NCI-H774 (cell line): ENCODE measurements at places on chromosomes 13 and 19.
A peak's percentile ranks its signal among the peaks of the same experiment; 100 is the strongest.

DNA sequence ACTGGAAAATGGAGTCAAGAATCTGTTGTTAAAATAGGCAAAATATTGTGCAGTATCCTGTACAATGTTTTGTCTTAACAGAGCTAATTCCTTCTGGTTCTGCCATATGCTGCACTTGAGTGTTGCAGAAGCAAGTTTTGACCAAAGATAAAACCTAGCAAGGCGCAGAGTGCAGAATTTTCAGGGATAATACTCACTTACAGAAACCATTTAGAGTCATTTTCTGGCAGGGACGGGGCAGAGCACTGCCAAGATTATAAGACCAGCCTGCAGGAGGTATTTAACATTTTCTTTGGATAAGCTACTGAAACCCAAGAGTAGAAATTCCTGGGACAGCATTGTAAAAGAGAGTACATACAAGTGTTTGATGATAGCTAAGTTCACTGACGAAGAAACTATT is 159.5 kb upstream of the EDNRB start:
- no peak for DNase-seq

DNA sequence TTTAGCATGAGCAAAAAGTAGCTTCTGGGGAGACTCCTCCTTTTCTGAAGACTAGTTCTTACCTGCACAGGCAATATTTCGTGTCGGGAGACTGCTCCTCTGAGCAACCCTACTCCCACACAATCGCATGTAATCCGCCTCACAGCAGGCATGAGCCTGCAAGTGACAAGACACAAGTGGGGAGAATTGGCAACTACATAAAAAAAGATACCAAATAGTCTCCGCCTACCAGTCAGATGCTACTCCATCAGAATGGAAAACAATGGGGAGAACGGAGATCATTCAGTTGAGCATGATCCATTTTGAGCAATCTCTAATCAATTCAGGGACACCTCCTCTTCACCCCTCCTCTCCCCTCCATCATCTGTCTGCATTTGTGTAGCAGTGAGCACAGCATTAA is 321.0 kb downstream of the COG6 start:
- DNase-seq = no peak

DNA sequence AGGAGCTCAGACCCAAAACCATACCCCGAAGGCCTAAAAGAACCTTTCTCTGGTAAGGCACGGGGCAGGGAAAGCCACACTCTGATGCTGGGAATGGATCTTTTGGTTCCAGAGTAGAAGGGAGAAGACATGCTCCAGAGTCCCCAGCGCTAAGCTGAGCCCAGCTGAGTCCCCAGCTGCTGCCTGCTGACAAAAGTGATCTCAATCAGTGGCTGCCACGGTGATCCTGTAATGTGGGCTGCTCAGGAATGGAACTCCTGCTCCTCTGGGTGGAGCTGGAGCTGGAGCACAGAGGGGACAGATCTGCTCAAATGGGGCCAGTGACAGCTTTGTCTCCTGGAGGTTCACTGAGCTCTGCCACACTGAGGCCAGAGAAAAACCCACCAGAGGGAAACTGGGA is 70.5 kb downstream of the MLLT1 start:
- DNase-seq = no peak

- DNase-seq = no peak
These were observed 142.0 kb upstream of the TSHZ3 start for GRCh38 chr19:31491242-31491641.

- DNase-seq = no peak
These were observed 187.1 kb downstream of the FOXO1 start for GRCh38 chr13:40479196-40479845.

GRCh38 chr13:20182231-20182846 is 10.4 kb downstream of the GJB2 start:
- peak; percentile 34 for DNase-seq

DNA sequence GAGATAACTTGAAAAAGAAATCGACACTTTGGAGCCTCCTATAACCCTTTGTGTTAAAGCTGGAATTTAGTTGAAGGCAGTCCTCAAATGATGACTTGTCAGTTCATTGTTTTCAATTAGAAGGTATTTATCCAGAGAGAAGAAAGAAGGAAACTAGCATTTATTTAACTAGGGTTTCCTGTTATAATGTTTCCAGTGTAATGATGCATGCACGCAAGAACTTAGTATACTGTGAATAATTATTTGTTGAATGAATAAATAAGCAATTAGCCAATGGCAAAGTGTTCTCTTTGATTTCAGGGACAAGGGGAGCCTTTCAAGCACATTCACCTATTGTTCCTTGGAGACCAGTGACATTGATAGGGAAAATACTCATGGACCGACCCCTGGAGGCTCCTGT is 307.4 kb downstream of the KLF5 start:
- DNase-seq = no peak

DNA sequence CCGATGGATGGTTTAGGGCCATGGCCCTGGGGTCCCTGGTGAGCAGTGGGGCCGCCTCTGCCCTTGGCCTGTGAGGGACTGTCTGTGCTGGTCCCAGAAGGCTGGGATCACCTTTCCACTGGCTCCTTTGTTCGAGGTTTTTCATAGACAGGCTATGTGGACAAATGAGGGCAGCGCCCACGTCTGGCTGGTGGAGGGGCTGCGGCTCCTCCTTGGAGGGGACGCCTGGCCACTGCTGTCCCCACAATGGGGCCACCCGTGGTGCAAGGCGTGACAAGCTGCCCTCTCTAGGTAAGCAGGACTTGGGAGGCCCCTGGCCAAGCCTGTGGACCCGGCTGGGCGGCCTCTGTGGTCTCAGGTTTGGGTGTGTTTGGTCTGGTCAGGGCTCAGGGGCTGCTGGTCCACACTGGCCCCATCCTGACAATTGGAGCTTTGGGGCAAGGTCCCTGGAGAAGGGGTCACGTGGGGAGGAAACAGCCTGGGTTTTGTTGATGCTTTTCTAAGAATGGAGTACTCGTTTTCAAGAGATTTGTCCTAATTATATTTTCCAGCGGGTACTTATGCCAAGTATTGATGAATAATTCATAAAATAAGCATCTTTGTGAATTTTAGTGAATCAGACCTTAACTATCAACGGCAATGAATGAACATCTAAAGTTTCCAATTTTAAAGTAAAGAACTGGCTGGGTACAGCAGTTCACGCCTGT is 33.3 kb downstream of the MCF2L start:
- DNase-seq = peak; percentile 91

- no peak for DNase-seq
These were observed 497.6 kb downstream of the SUCLA2 start for GRCh38 chr13:47503475-47503874.

- no peak for DNase-seq
These were observed 30.2 kb downstream of the TMED1 start for GRCh38 chr19:10805758-10806247.

GRCh38 chr19:13817615-13818371 is 22.6 kb downstream of the ZSWIM4 start:
- peak; percentile 83 for DNase-seq

DNA sequence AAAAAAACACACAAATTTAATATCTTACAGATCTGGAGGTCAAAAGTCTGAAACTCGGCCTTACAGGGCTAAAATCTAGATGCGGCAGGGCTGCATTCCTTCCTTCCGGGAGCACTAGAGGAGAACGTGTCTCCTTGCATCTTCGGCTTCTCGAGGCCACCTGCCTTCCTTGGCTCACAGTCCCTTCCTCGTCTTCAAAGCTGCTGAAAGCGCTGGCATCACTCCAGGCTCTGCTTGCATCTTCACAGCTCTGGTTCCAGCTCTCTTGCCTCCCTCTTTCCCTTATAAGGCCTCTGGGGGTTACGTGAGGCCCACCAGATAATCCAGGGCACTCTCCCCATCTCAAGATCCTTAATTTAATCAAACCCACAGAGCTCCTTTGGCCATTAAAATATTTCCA is 10.5 kb downstream of the XRCC1 start:
- no peak for DNase-seq

DNA sequence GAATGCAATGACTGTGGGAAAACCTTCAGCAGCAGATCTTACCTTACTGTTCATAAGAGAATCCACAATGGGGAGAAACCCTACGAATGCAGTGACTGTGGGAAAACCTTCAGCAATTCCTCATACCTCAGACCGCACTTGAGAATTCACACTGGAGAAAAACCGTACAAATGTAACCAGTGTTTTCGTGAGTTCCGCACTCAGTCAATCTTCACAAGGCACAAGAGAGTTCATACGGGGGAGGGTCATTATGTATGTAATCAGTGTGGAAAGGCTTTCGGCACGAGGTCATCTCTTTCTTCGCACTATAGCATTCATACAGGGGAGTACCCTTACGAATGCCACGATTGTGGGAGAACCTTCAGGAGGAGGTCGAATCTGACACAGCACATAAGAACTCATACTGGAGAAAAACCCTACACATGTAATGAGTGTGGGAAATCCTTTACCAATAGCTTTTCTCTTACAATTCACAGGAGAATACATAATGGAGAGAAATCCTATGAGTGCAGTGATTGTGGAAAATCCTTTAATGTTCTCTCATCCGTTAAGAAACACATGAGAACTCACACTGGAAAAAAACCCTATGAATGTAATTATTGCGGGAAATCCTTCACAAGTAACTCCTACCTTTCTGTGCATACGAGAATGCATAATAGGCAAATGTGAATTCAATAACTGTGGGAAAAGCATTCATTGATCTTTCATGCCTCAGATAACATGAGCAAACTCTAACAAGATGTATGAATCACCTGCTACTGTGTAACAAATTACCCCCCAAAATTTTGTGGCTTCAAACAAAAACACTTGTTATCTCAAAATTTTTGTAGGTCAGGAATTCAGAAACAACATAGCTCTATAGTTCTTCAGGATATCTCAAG is 13.8 kb downstream of the ZNF557 start:
- DNase-seq = no peak

DNA sequence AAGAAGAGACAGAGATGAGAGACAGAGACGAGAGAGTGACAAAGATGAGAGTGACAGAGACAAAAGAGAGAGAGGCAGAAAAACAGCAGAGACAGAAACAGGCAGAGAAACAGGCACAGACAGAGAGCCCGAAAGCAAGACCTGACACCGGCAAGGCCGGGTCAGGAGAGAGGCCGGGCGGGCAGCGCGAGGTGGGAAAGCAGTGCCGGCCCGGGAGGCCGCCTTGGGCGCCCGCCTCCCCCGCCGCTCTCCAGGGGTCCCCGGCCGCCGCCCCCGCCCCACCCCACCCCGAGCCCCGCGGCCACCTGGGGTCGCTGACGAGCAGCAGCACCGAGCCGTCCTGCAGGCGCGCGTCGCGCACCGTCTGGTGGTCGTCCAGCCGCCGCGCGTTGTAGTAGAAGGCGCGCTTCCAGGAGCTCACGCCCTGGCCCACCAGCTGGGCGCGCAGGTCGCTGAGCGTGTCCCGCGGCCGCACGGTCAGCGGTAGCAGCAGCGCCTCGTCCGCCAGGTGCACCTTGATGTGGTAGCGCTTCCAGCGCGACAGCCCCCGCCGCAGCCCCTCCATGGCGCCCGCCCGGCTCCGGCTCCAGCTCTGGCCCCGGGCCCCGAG is at the start of gene TINCR:
TSS of gene TINCR (minus strand) at position 594 of the 610 bp plus-strand sequence.
- DNase-seq = no peak

- no peak for DNase-seq
These were observed 214.8 kb upstream of the UBL3 start for GRCh38 chr13:30065181-30065580.

- peak; percentile 43 for DNase-seq
These were observed 13.2 kb upstream of the CREB3L3 start for GRCh38 chr19:4140237-4140711.

DNA sequence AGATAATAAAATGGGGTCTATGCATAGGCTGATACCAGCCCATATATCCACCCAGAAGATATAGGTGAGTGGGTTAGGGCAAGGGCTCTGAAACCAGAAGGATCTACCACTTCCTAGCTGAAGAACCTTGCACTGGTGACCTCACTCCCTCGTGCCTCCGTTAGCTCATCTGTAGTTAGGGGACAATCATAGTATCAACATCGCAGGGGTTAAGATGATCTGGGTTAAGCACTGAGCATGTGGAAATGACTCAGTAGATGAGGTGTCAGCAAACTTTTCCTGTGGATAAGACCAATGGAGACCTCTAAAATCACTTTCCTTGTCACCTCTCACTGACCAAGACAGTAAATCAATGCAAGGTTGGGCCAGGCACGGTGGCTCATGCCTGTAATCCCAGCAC is 30.5 kb downstream of the TNFSF14 start:
- DNase-seq = no peak

DNA sequence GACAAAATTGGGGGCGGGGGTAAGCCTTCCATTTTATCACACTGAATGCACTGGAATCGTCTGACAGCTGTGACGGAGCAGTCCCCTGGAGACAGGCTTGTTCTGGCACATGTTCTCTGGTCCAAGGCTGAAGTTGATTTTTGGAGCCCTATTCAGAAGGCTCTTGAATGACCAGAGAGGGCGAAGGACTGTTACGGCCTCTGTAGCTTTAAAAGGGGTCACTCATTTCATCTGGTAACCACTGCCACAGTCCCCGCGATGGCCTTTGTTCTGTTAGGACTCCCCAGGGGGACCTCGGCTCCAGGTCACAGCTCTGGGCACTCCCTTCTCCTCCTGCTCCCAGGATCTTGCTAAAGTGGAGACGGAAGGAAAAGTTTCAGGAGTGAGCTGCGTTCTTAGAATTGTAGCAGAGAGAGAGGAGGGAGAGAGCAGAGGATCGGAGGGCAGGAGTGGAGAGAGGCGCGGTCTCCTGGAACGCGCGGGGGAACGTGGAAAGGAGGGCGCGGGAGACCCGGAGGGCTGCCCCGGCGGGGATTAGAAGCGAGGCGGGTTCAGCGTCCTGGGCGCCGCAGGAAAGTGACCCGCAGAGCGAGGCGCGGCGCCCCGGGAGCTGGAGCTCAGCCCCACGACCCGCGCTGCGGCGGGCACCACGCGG is 134.3 kb upstream of the MYO16 start:
- DNase-seq = no peak

GRCh38 chr19:34173193-34173956 is 1.1 kb downstream of the LSM14A start:
- DNase-seq = no peak

GRCh38 chr13:109606520-109606919 is 179.9 kb downstream of the IRS2 start:
- no peak for DNase-seq

GRCh38 chr13:94192431-94192975 is 287.0 kb downstream of the DCT start:
- no peak for DNase-seq

DNA sequence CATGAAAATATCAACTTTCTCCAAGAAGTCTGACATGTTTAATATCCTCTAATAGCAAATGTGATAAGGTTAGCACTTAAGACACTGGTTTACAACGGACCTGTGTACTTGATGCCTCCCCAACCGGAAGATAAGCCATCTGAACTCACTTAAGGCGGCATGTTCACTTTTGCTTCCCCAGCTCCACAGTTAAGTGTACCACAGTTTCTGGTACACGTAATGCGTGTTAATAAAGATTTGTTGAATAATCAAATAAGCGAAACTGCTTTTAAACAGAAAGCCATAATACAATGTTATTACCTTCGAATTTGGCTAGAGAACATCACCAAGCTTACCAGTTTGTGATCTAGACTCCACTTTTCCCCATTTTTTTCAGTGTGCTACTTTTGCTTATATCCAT is 1.4 kb upstream of the PAN3 start:
- DNase-seq = no peak

- DNase-seq = no peak
These were observed 5.1 kb downstream of the CHMP2A start for GRCh38 chr19:58549664-58550361.

- DNase-seq = peak; percentile 24
These were observed 6.2 kb downstream of the ZNF709 start for GRCh38 chr19:12478234-12478941.
